ENCODE measurements at places on chromosomes 16 and 17.

DNA sequence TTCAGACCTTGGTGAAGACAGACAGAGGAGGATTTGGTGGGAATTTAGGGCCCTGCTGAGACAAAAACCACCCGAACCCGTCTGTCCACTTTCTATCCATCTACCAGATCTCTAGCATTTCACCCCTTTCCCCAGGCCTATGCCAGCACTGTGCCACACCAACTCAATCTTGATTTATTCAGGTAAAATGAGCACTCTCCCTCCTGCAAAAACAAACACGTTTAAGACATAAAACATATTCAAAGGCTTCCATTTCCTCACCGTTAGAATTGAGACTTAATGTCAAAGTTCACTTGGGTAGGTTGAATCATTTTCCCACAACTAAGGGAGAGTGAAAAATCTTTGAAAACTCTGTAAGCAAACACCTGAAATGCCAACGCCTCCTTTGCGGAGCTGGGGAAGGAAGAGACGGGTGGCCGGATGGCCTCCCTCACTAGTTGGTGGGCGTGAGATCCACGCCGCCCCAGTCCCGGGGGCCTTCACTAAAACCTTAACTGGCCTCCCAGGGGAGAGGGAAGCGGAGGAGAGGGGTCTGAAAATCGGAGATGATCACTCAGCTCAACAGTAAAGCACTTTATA, 862 bp downstream of the DCAKD start:
- DNase-seq, result no peak

DNA sequence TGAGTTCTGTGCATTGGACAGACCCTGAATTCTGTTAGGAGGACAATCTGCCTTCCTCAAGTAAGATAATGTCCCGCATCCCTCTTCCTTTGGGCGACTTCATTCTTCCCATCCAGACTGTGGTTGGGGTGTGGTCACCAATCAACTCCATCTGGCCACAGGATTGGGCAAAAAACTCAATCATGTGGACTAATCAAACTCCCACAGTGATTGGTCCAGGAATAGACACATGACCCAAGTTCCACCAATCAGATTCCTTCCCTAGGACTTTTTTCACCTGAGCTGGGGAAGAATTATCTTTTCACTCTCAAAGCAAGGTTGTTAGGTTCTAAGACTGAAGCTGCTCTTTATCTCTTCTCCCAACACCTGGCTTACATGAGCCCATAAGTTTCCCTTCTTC, 13.2 kb upstream of the NKD1 start:
- no peak for DNase-seq

- no peak for DNase-seq
These were observed at the start of gene ACAP1 for GRCh38 chr17:7336240-7337175. ACAP1 (plus strand) TSS chr17:7336529; CDS start chr17:7336735, 206 bp downstream.

DNA sequence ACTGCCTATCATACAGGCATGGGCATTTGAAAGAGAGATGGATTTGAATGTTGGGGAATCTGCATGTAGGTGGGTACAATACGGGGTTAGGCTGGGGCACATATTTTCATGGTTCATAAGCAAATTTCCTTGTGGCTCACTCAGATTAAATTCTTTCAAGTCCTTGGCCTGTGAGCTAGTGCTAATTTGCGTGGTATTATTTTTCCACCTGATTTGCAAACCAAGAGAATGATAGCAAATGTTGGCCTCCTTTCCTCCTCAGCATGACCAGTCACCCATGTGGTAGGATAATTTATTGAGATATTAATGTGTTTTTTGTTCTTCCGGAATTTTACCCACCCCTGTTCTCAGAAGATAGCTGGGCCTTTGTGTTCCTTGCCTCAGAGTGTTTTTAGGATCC, 22.9 kb downstream of the FAM20A start:
- DNase-seq, result no peak

GRCh38 chr17:81471818-81472456, 40.7 kb downstream of the ACTG1 start:
- peak; percentile 98 for DNase-seq

DNA sequence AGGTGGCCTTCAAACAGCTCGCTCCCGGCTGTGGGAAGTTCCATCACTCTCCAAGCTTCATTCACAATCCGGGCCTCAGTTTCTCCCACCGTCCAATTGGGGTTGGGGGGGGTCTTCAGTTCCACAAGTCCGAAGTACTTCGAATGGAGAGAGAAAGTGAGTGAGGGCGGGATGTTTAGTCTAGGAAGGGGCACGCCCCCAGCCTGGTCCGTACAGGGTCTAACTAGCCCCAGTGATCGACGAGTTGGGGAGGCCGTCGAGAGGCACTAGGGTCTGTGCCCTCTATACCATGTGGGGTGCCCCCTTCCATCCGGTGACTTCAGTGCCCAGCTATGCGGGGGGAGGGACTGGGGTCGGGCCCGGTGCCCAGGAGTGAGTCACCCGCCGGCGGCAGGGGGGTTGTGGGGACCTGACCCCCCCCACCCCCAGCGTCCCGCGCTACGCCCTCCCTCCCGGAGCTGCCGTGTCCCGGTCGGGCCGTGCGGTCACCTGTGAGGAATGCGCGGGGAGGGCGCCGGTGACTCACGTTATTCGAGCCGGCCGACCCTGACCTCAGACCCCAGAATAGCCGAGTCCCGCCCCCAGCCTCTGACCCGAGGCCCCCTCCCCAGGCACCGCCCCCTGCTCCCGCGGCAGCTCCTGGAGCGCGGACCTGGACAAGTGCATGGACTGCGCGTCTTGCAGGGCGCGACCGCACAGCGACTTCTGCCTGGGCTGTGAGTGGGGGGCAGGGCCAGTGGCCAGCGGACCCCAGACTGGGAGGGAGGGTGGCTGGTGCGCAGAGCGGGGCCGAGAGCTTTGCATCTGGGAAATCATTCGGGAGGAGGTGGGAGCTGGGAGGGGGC, 658 bp downstream of the TNFRSF12A start:
- no peak for DNase-seq

- DNase-seq, result no peak
These were observed 29.1 kb upstream of the HAPSTR1 start for GRCh38 chr16:9062301-9062700.

DNA sequence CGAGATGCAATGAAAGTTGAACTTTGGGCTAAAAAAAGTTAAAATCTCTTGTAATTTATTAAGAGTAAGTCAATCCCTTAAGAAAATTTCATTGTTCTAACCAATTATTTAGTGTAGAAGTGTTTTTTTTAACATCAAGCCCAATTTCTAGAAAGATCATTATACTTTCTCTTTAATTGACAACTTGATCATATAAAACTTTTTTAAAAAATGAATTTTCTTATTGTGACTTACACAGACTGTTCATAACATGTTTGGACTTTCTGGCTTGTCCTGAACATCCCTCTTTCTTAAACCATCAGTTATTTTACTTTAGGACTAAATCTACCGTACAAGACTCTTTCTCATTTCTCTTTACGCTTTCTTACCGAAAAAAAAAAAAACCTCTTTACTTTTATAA, 24.8 kb upstream of the MYO1D start:
- DNase-seq, result no peak

DNA sequence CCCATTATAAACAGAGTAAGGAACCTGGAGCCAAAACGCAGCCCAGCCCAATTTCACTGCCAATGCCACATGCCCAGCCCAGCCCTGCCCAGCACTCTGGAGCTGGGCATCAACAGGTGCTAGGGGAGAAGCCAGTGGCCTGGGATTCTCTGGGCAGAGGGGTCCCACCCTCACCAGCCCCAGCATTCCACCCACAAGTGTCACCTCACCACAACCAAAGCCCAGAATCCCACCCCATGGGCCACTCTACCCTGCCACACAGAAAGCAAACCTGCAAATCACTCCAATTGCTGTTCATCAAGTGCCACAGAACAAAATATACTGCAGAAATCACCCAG, 102.5 kb upstream of the CDH5 start:
- DNase-seq, result no peak

Data from HEK293T (cell line).